ENCODE measurements at places on chromosomes 4 and X. TPM values are rescaled to one million over a fixed set of nuclear protein-coding genes. Genes with fewer than 3 reads are reported as not detected.
A peak's percentile ranks its signal among the peaks of the same experiment; 100 is the strongest.

DNA sequence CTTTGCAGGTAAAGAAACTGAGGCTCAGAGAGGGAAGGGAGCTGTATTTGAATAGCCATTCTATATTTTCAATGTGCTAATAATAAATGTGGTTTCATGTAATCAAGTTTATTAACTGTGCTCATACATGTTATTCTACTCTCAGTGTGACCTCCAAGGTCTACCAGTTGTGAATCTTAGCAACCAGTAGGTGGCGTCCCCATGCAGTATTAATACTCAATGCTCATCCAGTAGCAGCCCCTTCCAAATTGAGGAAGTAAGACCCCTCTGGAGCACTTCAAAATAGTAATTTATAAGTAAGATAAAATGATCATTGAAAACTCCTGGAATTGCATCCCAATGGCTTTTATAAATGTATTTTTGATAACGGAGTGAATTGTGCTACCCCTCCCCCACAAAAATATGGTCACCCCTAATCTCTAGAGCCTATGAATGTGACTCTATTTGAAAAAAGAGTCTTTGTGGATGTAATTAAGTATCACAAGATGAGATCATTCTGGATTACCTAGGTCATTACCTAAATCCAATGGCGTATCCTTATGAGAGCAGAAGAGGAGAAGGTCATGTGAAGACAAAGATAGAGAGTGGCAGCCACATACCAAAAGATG is 20.4 kb upstream of the SEPSECS start:
- peak; percentile 17 for DNase-seq

GRCh38 chrX:78321809-78322208 is 5.6 kb downstream of the CYSLTR1 start:
- peak; percentile 58 for DNase-seq

GRCh38 chrX:71870208-71871098 is 40.2 kb upstream of the NHSL2 start:
- DNase-seq, result no peak

GRCh38 chr4:61336488-61336887 is 136.4 kb downstream of the ADGRL3 start:
- no peak for DNase-seq

- DNase-seq, result no peak
These were observed 731 bp upstream of the GPC3 start for GRCh38 chrX:133985967-133986683.

DNA sequence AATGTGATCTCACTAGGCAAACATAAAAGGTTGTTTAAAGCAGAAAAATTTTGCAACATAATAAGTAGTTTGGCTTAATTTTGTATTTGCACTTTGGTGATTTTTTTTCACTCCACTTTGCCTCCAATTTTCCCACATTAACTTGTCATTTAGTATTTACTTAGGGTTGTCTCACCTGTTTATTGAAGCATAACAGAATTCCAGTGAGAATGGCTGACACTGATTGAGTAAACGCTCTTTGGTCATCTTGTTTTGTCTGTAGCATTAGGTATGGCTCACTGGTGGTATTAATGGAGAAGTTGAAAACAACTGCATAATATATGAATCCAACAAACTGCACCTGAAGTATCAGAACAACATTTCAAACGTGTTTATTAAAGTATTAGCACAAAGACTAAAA is 799.5 kb upstream of the ADGRL3 start:
- DNase-seq, result no peak

- DNase-seq, result no peak
These were observed 2.2 kb downstream of the TRMT44 start for GRCh38 chr4:8442596-8443358.

DNA sequence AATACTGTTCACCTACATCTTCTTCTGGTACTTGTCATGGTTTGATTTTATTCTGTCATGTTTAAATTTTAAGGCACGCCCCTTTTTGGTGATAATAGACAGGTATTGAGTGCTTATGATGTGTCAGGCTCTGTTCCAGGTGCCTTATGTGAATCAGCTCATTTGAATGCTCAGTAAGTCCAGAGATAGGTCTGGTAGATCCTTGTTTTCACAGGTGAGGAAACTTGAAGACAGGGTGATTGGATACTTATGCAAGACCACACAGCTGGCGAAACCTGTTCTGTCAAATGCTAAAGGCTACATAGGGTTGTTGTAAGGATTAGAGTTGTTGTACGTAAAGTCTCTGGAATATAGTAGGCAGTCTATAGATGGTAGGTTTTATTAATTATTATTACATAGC is 9.6 kb upstream of the SLC25A14 start:
- no peak for DNase-seq

DNA sequence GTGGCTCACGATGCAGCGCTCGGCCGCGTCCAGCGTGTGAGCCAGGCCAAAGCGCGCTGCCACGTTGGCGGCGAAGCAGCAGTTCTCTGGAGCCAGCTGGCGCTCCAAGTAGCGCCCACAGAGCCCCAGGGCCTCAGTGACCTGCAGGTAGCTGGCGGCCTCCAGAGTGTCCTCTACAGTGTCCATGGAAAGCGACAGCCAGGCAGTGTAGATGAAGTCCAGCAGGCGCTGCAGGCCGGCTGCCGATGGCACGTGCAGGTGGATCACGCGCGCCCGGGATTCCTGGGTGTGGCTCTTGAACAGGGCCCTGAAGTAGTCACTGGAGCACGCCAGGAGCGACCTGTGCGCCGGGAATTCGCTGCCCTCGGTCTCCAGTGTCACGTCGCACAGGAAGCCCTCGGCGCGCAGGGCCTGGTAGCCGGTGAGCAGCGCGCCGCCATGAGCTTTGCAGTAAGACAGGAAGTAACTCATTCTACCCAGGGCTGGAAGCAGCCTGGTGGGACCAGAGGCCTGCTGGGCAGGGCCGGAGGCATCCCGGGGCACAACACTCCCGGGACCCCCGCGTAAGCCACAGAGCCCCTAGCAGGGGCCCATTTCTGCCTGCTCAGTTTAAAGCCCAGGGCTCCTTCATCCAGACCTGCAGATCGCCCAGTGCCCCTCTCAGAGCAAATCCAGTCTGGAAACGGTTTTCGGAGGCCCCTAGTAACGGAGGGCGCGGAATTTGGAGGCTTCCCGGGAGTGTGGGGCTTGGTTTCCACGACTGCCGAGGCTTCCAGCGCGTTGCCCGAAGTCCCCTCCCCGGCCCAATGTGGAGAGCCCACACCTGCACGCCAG is 595 bp downstream of the KLHL34 start:
- peak; percentile 33 for DNase-seq

GRCh38 chr4:170687751-170688150 is 598.0 kb upstream of the AADAT start:
- DNase-seq, result no peak

DNA sequence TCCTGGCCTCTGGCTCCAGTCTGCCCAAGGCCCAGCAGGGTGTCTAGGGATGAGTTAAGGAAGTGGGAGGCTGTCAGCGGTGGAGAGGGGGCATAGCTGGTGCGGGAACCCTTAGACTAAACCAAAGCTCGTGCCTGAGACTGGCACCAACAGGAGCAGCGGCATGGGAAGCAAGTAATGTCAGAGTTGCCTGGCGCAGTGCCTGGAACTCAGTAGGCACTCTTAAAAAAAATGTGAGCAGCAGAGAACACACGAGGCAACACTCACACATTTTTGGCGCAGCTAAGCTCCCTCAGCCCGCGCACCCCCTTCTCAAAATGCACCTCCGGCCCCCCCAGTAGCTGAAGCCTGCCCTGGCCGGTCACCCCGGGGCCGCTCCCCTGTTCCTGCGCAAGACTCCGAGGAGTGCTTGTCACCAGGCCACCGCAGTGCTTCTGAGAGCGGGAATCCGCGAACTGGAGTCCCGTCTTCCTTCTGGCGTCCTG is 583 bp downstream of the GABRE start:
- DNase-seq, result no peak

GRCh38 chr4:24470666-24471485 is 113.5 kb downstream of the DHX15 start:
- no peak for DNase-seq

- DNase-seq, result no peak
These were observed 113.9 kb downstream of the AGTR2 start for GRCh38 chrX:116284400-116284799.

- DNase-seq, result no peak
These were observed 1049.2 kb upstream of the INTU start for GRCh38 chr4:126583509-126583908.

DNA sequence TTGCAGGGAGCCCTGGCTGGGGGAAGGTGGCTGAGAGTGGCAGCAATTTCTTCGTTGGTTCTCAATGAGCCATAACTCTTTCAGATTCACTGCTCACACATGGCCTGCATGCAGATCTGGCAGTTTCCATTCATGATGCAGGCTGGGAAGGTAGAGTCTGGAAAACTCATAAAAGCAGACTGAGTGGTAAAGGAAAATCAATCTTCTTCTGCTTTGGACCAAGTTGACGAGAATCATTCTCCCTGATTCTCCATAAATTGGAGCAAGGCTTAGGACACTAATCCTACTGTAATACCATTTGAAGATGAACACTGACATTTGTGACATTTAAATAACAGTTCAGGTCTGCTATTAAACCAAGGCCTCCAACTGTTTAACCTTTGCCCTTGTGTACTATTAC is 35.3 kb upstream of the HAND2 start:
- DNase-seq, result no peak

- peak; percentile 11 for DNase-seq
These were observed 207.2 kb downstream of the NLGN4X start for GRCh38 chrX:6021316-6022091.

DNA sequence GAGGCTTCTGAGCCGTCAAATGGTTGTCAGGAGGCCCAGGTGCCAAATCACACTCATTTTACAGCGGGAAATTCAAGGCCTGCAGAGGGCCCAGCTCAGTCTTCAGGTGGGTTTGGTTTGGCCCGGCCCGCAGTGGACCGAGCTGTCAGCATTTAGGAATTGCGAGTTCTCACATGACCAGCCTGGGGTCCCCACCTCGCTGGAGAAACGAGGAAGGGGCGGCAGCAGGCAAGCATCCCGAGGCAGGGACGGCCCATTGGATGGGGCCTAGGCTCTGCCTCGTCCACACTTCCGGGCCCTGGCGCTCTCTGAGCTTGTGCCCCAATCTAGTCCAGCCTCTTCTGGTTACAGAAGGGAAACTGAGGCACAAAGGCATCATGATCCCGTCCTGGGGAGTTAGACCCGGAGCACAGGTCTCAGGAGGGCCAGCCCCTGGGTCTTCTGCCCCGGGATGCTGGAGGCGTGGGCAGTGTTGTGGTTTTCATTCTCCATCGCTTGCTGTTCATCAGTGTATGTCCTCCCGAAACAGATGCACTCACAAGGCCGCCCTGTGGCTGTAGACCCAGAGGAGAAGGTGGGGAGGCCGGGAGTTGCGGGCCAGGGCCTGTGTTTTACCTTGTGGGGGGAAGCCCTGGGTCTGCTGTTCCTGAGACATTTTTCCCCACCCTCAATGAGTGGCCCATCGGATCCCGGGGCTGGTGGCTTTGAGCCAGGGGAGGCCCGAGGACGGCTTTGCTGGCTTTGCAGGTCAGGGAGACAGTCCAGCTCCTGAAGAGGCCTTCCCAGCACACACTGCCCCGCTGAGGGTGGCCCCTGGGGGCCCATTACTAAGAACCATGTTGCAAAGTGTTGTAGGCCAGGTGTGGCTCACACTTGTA is 8.9 kb downstream of the PSAPL1 start:
- DNase-seq, result no peak

DNA sequence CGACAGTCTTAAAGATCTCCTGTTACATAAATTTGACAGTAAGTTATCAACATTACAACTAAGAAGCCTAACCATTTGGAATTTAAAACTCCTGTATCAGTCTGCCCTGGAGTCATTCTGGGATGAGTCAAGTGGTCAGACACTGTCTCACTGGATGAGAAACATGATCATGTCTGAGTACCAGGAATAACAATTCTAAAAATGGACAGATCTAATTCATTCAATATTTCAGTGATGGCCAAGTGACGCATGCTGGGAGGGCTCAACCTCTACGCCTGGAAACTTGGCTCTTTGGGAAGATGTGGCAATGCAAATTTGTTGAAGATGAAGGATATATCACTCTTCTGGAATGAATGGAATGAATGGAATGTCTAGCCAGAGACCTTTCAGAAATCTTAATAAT is 1427.2 kb downstream of the STIM2 start:
- DNase-seq, result no peak

- no peak for DNase-seq
These were observed 94.5 kb downstream of the CPZ start for GRCh38 chr4:8687083-8687482.

GRCh38 chrX:139299309-139299708 is 231.2 kb upstream of the F9 start:
- no peak for DNase-seq

DNA sequence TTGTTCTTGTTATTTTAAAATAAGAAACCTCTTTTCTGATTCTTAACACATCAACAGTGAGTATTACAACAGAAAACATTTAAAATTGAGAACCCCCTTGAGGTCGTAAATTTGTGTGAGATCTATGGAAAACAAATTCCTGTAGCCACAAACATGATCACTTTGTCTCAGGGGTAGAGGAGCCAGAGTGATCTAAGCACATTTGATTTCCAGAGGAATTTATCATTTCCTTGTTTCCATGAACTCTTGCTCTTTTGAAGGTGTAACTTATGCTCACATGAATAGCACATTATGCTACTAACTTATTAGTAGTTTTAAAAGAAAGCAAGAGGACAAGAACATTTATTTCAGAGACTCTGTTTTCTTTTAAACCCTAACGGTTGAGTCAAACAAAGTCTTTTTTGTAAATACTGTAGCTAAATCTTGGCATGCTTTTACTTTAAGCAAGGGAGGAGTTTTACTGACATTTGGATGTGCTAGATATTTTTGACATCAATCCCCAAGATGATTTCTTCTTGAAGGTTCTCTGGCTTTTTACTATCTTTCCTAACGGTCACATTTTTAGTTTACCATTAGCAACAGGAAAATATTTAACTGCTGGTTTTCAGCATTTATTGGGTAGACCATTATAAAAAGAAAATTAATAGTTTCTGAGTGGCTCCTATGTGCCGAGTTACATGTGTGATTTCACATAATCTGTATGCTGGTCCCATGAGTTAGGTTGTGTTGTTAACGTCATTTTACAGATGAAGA is 27.9 kb upstream of the ZCCHC12 start:
- DNase-seq, result no peak

- no peak for DNase-seq
These were observed 105.2 kb upstream of the FGF16 start for GRCh38 chrX:77342004-77342403.

GRCh38 chr4:163590103-163590502 is 95.6 kb downstream of the TMA16 start:
- DNase-seq, result no peak

- DNase-seq, result no peak
These were observed 91.9 kb downstream of the TENT5D start for GRCh38 chrX:80511969-80512760.

GRCh38 chr4:13484749-13485221 is 645 bp upstream of the RAB28 start:
- DNase-seq, result no peak

GRCh38 chrX:23938690-23939089 is 30.9 kb downstream of the CXorf58 start:
- DNase-seq, result no peak

Gene ADH1C
- total RNA-seq, result not detected

Gene FAM184B
- total RNA-seq, result not detected

Gene CRMP1
- total RNA-seq, result not detected

Gene TEX13B
- total RNA-seq, result not detected

Gene XKRX
- not detected for total RNA-seq

Gene MAGEB16
- total RNA-seq, result not detected

Gene BST1
- 0.48 TPM for total RNA-seq

Gene MAGEC1
- not detected for total RNA-seq

Gene FAM199X
- total RNA-seq, result 10.2 TPM

Gene NFKB1
- 189 TPM for total RNA-seq

Gene TRIM61
- 3.3 TPM for total RNA-seq

Gene AFF2
- total RNA-seq, result 0.27 TPM

Data from CD8-positive, alpha-beta memory T cell (primary cell).